Activated CD8-positive, alpha-beta memory T cell treated with anti-CD3 and anti-CD28 coated beads, Interleukin-2, amount 10 ng/mL, durations not matched to agents 7 days and 5 days (primary cell): ENCODE measurements at places on chromosomes 5 and 9. TPM values are rescaled to one million over a fixed set of nuclear protein-coding genes. Genes with fewer than 3 reads are reported as not detected.

GRCh38 chr9:136292591-136293448 is 11.1 kb downstream of the CCDC187 start:
- no peaks in the 10 kb centered on the region for H3K27me3 ChIP-seq
- no peak for DNase-seq
- H3K4me1 ChIP-seq: no peaks in the 10 kb centered on the region

The HTR4 gene
- total RNA-seq: not detected

DNA sequence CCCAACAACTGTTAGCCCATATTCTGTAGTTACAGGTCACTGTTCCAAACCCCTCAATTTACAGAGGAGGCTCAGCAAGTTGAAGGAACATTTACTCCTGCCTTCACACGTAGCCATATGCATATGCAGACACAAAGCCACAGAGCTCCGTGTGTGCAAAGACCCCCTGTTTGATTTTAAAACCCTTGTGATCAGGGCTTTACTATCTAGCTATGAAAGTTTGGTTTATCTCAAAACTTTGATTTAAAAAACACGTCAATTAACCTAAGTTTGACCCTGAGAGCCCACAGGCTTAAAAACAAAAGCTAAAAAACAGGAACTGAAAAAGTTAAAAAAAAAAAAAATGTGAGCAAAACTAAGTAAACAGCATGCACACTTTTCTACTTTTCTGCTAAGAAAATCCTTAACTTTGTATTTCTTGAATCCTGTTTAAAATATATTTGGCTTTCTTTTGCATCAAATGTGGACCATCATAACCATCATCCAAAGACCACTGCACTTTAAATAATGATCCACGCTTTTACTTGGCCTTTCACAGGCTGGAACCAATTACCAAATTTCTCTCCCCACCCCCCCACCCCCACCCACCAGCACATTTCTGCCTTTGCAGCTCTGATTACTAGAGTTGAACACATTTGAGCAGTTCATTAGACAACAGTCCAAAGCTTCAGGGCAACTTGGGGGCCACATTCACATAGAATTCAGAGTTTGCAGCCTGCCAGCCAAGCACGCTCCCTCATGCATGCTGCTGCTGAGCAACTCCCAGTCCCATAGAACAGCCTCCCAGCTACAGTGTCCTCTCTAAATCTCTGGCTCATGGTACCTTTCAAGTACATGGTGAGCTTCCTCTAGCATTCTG is 128.8 kb upstream of the MAP3K1 start:
- no peak overlapping the region for H3K4me3 ChIP-seq
- H3K4me1 ChIP-seq: peaks cover 4% of the 10 kb centered on the region
- no peaks in the 10 kb centered on the region for H3K36me3 ChIP-seq
- H3K27me3 ChIP-seq: peaks cover 25% of the 10 kb centered on the region
- no peak for DNase-seq
- H3K27ac ChIP-seq: no peak overlapping the region

- no peaks in the 10 kb centered on the region for H3K4me1 ChIP-seq
- DNase-seq: no peak
- peaks cover 12% of the 10 kb centered on the region for H3K36me3 ChIP-seq
- H3K4me3 ChIP-seq: no peak overlapping the region
These were observed 47.5 kb downstream of the UIMC1 start for GRCh38 chr5:176959051-176959450.

DNA sequence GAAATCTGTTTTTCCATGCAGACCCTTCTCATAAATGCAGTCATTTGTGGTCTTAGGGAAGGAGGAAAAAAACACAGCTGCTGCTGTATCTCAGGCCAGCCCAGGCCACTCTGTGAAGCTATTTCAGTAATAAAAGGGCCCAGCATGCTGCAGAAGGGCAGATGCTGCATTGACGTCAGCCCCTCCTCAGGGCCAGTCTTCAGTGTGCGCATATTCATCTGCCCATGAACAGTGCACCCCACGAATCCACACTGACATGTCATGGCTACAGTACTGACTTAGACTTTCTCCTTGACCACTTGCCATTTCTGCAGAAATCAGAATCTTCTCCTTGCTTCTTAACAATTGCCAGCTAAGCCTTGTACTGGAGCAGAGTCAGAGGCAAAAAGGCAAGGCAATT is 304.7 kb downstream of the GABRG2 start:
- no peak overlapping the region for H3K4me3 ChIP-seq
- no peaks in the 10 kb centered on the region for H3K36me3 ChIP-seq
- no peaks in the 10 kb centered on the region for H3K4me1 ChIP-seq
- H3K27me3 ChIP-seq: no peaks in the 10 kb centered on the region
- no peak for DNase-seq
- H3K27ac ChIP-seq: no peak overlapping the region

The AK3 gene
- total RNA-seq: 35.6 TPM

The SOHLH1 gene
- total RNA-seq: not detected

DNA sequence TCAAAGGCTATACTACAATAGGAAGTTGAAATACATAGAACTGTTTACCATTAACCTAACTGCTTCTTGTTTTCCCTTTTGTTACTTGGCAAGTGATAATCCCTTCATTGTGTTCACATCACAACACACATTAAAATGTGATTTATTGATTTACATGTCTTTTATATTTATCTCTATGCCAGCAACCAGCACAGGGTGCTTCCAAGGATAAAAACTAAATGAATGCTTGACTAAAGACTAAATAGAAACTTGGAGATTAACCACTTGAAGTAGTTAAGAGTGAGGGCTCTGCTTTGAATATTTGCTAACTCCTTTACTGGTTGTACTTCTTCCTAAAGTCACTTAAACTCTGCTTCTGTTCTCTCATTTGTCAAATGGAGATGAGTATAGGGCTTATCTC is 1730.6 kb downstream of the EFNA5 start:
- no peaks in the 10 kb centered on the region for H3K27me3 ChIP-seq
- no peak overlapping the region for H3K4me3 ChIP-seq
- no peak for DNase-seq
- no peaks in the 10 kb centered on the region for H3K36me3 ChIP-seq
- H3K27ac ChIP-seq: no peak overlapping the region

The DIRAS2 gene
- total RNA-seq: not detected

The POLK gene
- total RNA-seq: 32.4 TPM

The BNC2 gene
- total RNA-seq: not detected
